ENCODE measurements at places on chromosomes 1 and 21. TPM values are rescaled to one million over a fixed set of nuclear protein-coding genes. Genes with fewer than 3 reads are reported as not detected.

Gene AQP10
- total RNA-seq: not detected

Gene C4BPA
- 0.16 TPM for total RNA-seq

Gene SLC1A7
- not detected for total RNA-seq

Gene RUNX3
- total RNA-seq: 264 TPM

Gene FYB2
- not detected for total RNA-seq

Gene KRTAP10-9
- not detected for total RNA-seq

Gene MAP3K7CL
- total RNA-seq: 1.4 TPM

Gene GPA33
- 0.16 TPM for total RNA-seq

Gene CD164L2
- total RNA-seq: not detected

Gene BEND5
- 1.4 TPM for total RNA-seq

Gene OR2W3
- not detected for total RNA-seq

Gene ETV3L
- total RNA-seq: not detected

Gene S1PR1
- total RNA-seq: 112 TPM

Gene PLPP3
- 0.49 TPM for total RNA-seq
